ENCODE measurements at places on chromosomes 6 and 20.
A peak's percentile ranks its signal among the peaks of the same experiment; 100 is the strongest.

DNA sequence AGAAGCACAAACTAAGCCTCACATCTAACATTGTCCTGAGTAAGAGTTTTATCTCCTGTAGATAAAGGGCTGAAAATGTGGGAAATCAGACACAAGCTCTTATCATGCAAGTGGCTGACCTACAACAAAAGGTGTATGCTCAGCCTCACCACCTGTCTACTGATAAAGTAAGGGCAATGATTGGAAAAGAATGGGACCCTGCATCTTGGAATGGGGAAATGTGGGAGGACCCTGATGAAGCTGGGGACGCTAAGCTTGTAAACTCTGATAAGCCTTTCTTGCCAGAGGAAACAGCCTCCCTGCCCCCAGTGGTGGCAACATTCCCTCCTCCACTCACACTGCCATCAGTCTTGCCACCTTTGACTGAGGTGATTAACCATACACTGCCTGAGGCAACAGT is 166.6 kb downstream of the KHDRBS2 start:
- no peak overlapping the region for H3K27ac ChIP-seq
- DNase-seq = no peak
- no peaks in the 10 kb centered on the region for H3K36me3 ChIP-seq
- H3K27me3 ChIP-seq = no peaks in the 10 kb centered on the region
- H3K4me3 ChIP-seq = no peak overlapping the region
- no peaks in the 10 kb centered on the region for H3K4me1 ChIP-seq

DNA sequence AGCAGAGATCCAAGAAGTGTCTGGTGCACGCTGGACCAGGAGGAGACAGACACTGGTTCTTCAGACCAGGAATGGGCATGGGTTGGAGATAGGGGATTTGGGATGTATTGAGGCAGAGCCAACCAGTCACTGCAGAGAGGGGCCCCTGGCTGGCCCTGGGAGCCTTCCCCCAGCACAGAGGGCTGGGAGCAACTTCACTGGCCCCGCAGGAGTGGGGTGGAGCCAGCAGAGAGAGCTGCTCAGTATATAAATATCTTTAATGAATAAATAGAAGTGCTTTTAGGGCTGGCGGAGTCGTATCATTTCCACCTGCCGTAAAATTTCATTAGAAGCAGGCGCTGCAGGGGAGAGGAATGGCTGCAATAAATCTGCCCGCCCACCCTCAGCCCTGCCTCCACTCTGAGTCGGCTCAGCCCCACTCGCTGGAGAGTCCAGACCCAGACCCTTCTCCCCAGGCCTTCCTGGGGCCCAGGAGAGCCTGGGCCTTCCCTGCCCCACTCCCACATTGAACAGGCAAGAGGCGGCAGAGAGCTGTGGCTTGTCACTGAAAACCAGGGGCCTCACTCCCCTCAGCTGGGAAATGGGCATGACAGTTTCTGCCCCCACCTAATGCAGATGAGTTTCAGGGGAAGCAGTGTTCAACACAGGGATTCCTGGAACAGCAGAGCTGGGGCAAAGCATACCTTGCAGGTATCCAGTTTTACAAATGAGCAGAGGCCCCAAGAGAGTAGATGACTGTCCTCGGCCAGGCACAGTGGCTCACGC is 23.9 kb upstream of the VSTM2L start:
- no peaks in the 10 kb centered on the region for H3K27me3 ChIP-seq
- H3K4me1 ChIP-seq = no peaks in the 10 kb centered on the region
- no peak overlapping the region for H3K27ac ChIP-seq
- no peaks in the 10 kb centered on the region for H3K36me3 ChIP-seq
- DNase-seq = no peak

- H3K4me1 ChIP-seq = no peaks in the 10 kb centered on the region
- H3K36me3 ChIP-seq = no peaks in the 10 kb centered on the region
- H3K4me3 ChIP-seq = no peak overlapping the region
- no peaks in the 10 kb centered on the region for H3K27me3 ChIP-seq
- H3K27ac ChIP-seq = no peak overlapping the region
These were observed 45.0 kb downstream of the SLC23A2 start for GRCh38 chr20:4956200-4956810.

- H3K36me3 ChIP-seq = no peaks in the 10 kb centered on the region
- no peak for DNase-seq
- H3K27ac ChIP-seq = 0 out of 2 replicates have a peak overlapping the region, but pooled peaks have one; percentile 55
- H3K4me3 ChIP-seq = no peak overlapping the region
- no peaks in the 10 kb centered on the region for H3K27me3 ChIP-seq
These were observed 49.2 kb downstream of the ANKRD6 start for GRCh38 chr6:89482126-89482525.

GRCh38 chr20:9506964-9507369 is 7.4 kb upstream of the LAMP5 start:
- peak; percentile 63 for DNase-seq
- H3K4me1 ChIP-seq = peaks cover 48% of the 10 kb centered on the region
- peak overlapping the region; percentile 52 for H3K4me3 ChIP-seq
- H3K27me3 ChIP-seq = peaks cover 80% of the 10 kb centered on the region
- no peaks in the 10 kb centered on the region for H3K36me3 ChIP-seq
- H3K27ac ChIP-seq = no peak overlapping the region
